ENCODE measurements at places on chromosomes 7 and 10.

DNA sequence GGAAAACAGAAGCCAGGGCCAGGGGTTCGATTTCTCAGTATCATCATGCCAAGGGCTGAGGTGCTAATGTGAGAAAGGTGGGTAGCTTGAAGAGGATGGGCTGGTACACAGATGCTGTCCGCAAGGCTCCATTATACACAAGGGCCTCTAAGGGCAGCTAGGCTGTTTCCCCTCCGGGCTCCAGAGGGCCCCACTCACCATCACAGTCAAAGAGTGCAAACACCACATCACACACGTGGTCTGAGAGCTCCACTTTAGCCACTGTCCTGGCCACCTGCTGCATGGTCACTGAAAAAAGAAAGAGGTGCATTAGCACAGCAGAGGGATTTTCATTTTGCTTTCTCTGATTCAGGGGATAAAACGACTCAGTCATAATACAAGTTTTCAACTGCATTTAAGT is 20.9 kb upstream of the DNAJB12 start:
- no peak overlapping the region for H3K27ac ChIP-seq
- H3K4me3 ChIP-seq, result no peak overlapping the region
- H3K36me3 ChIP-seq, result no peaks in the 10 kb centered on the region
- peaks cover 2% of the 10 kb centered on the region for H3K4me1 ChIP-seq
- H3K27me3 ChIP-seq, result no peaks in the 10 kb centered on the region
- no peak for DNase-seq

GRCh38 chr7:19984231-19984632 is 210.8 kb upstream of the TMEM196 start:
- no peaks in the 10 kb centered on the region for H3K36me3 ChIP-seq
- H3K27ac ChIP-seq, result no peak overlapping the region
- no peak for DNase-seq
- no peak overlapping the region for H3K4me3 ChIP-seq
- no peaks in the 10 kb centered on the region for H3K4me1 ChIP-seq

GRCh38 chr7:32147546-32148268 is 77.5 kb upstream of the PDE1C start:
- no peaks in the 10 kb centered on the region for H3K36me3 ChIP-seq
- no peak for DNase-seq
- no peak overlapping the region for H3K4me3 ChIP-seq
- H3K27me3 ChIP-seq, result no peaks in the 10 kb centered on the region
- no peak overlapping the region for H3K27ac ChIP-seq
- H3K4me1 ChIP-seq, result no peaks in the 10 kb centered on the region

GRCh38 chr7:115831371-115831770 is 199.2 kb downstream of the TFEC start:
- H3K27me3 ChIP-seq, result no peaks in the 10 kb centered on the region
- no peaks in the 10 kb centered on the region for H3K36me3 ChIP-seq
- DNase-seq, result no peak
- no peaks in the 10 kb centered on the region for H3K4me1 ChIP-seq
- H3K27ac ChIP-seq, result no peak overlapping the region

DNA sequence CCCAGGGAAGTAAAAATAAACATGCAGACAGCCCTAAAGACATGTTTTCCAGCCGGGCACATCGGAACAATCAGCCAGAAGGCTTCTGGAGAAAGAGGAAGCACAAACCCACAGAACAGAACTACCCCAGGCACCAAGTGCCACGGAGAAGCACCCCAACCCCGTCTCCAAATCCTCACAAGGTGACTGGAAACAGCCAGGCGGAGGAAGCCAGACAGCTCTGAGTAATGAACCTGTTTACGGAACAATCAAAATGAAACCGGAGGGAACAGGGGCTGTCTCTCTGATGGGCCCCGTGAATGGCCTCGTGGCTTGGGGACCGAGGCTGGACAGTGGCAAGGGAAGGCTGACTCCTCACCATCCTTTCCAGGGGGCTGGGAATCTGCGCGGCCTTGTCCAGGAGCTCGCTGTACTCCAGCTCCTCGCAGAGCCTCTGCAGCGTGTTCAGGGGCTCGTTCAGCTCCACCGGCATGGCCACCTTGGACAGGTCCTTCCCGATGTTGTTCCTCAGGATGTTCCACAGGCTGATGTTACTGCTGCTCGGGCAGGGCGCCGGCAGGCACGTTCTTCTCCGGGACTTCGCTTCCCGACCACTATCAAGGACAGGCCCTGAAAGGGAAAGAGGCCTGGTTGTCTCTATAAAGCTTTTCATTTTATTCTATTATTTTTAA is 77.0 kb upstream of the GSDME start:
- H3K4me1 ChIP-seq, result peaks cover 73% of the 10 kb centered on the region
- peaks cover 61% of the 10 kb centered on the region for H3K36me3 ChIP-seq
- H3K27ac ChIP-seq, result peak overlapping the region; percentile 52

DNA sequence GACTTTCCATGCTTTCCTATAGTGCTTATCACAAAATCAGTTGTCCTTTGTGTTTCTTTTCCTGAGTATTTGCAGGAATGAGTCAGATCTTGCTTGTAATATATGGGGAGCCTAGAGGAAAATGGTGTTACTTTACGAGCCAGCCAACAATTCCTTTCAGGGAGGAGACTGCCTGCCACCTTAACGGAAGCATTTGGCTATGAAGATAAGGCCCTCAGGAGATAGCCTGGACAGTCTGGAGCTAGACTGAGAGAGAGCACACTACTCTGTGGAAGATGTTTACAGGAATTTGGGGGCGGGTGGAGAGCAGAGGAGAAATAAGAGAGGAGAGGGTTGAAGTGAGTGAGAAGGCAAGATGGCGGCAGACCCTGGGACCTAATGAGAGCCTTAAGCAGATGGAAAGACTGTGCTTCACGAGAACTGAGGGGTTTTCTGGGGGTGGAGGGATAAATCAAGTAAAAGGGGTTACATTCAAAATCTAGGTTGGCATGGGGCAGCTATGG is 126.3 kb downstream of the SNX10 start:
- H3K4me3 ChIP-seq, result no peak overlapping the region
- H3K36me3 ChIP-seq, result no peaks in the 10 kb centered on the region
- no peak overlapping the region for H3K27ac ChIP-seq
- peaks cover 2% of the 10 kb centered on the region for H3K27me3 ChIP-seq

- H3K4me3 ChIP-seq, result no peak overlapping the region
- DNase-seq, result no peak
- peaks cover 4% of the 10 kb centered on the region for H3K4me1 ChIP-seq
- H3K36me3 ChIP-seq, result no peaks in the 10 kb centered on the region
- no peaks in the 10 kb centered on the region for H3K27me3 ChIP-seq
These were observed 14.0 kb downstream of the HABP2 start for GRCh38 chr10:113566888-113567287.

GRCh38 chr10:115164220-115164619 is 71.1 kb downstream of the ATRNL1 start:
- DNase-seq, result no peak
- H3K27ac ChIP-seq, result no peak overlapping the region
- no peaks in the 10 kb centered on the region for H3K4me1 ChIP-seq
- peaks cover 5% of the 10 kb centered on the region for H3K27me3 ChIP-seq
- H3K4me3 ChIP-seq, result no peak overlapping the region

GRCh38 chr7:132742189-132742612 is 165.9 kb upstream of the PLXNA4 start:
- H3K36me3 ChIP-seq, result no peaks in the 10 kb centered on the region
- no peaks in the 10 kb centered on the region for H3K4me1 ChIP-seq

DNA sequence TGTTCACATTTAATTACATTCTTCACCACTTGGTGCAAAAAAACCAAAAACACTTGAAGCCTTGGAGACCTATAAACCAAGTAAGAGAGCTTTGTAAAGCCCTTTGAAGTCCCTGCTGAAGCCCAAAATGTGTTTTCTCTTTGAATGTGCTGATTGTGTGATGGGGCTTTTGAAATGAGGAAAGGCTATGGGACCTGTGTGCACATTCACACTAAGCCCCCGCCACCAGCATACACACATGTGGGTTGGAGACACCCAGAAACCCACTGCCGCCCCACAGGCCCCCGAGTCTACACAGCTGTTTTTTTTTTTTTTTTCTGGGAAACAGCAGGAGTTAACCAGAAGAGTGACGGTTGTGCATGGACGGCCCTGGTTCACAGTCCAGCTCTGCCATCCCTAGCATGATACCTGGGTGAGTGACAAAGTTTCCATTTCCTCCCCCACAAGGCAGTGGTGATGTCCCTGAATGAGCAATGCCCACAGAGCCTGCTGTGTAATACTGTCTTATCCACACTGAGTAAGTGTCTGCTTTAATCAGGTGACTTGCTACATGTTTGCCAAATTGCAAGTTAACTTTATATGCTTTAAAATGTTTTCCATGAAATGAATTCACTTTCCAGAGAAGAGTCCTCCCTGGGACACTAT is 154.6 kb upstream of the GDF10 start:
- peaks cover 14% of the 10 kb centered on the region for H3K4me1 ChIP-seq
- no peak overlapping the region for H3K4me3 ChIP-seq
- no peaks in the 10 kb centered on the region for H3K27me3 ChIP-seq

GRCh38 chr7:6436385-6436685 is 11.4 kb downstream of the DAGLB start:
- peaks cover 24% of the 10 kb centered on the region for H3K36me3 ChIP-seq
- peak overlapping the region; percentile 51 for H3K4me3 ChIP-seq
- peak; percentile 62 for DNase-seq
- H3K27me3 ChIP-seq, result no peaks in the 10 kb centered on the region
- peaks cover 44% of the 10 kb centered on the region for H3K4me1 ChIP-seq

DNA sequence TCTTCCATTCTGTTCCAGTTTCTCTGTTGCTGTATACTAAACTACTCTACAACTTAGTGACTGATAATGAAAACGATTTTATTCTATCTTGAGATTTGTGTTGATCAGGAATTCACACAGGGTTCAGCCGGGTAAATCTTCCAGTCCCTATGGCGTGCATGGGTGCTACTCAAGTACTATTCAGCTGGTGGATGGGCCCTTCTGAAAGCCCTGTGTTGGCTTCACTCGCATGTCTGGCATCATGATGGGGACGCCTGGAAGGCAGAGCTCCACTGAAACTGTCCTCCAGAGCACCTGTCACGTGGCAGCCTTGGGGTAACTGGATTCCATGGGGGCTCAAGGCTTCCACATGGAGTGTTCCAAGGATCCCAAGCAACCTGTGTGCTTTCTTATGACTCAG is 86.0 kb upstream of the ZMIZ1 start:
- H3K27ac ChIP-seq, result no peak overlapping the region
- H3K4me3 ChIP-seq, result no peak overlapping the region
- DNase-seq, result no peak
- peaks cover 17% of the 10 kb centered on the region for H3K4me1 ChIP-seq

DNA sequence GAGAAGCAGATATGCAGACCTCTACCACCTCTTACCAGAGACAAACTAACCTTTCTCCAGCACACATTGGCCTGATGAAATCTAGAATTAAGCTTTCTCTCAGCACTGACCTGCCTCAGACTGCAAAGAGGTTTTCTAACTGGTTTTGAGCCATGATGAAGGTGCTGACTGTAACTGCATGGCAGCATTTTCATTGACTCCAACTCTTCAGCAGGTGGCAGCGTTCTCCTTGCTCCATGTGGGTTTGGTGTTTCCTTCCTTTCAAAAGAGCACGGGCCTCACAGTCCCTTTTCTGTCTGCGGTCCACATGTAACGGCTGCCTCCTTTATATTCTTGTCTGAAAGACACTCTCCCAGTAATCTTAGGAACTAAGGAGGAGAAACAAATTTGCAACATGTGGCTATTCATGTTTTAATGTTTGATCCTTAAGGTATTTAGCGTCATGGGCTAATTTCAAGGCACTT is 12.6 kb downstream of the KLLN start:
- peaks cover 9% of the 10 kb centered on the region for H3K4me1 ChIP-seq
- DNase-seq, result peak; percentile 36
- no peak overlapping the region for H3K4me3 ChIP-seq
- no peaks in the 10 kb centered on the region for H3K27me3 ChIP-seq

DNA sequence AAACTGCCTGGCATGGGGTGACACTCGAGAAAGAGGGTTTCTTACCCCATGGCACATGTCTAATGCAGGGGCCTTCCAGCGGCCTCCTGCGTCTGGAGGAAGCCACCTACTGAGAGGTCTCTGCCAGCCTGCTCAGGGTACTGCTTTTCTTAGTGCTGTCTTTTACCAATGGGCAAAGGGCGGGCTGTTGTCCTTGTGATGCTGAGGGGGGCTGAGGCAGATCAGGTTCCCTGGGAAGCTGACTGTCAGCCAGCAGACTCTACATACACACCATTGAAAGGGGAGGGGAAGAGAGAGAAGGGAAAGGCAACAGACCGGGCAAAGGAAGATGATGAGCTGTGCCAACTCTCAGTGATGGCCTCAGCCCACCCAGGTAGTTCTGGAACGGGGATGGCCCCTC is 48.7 kb downstream of the COL13A1 start:
- no peaks in the 10 kb centered on the region for H3K4me1 ChIP-seq
- H3K36me3 ChIP-seq, result no peaks in the 10 kb centered on the region
- no peak for DNase-seq
- H3K27me3 ChIP-seq, result peaks cover 17% of the 10 kb centered on the region
- H3K27ac ChIP-seq, result no peak overlapping the region
- no peak overlapping the region for H3K4me3 ChIP-seq

DNA sequence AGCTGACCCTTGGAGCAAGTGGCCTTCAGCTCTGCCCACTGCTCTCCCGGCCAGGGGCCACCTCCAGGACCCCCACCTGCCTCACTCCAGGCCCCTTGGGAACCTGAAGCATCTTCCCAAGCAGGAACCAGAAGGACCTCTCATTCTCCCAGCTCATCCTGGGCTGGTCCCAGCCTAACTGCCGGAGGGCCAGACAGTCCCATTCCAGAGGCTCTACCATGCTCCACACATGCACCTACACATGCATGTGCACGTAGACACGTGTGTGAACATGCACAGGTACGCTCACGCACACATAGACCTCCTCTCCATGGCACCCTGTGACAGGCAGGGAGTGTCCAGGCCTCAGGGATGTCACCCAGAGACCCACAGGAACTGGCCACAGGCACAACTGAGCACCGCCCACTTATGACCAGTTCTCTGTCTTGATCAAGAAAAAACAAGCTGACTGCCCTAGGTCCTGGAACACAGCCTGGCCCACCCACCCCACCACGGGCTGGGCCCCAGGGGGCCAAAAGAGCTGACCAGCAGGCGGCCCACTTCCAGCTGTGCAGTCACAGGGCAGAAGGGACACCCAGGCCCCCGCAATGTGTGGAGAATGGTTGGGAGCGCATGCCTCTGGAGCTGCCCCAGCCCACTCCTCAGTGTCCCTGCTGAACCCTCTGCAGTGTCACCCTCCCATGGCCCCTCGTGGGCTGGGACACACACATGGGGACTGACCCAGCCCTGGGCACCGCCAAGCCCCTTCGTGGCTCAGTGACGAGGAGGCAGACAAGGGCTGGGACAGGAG is 43.4 kb downstream of the CAMK2B start:
- H3K27me3 ChIP-seq, result peaks cover 1% of the 10 kb centered on the region
- no peak overlapping the region for H3K4me3 ChIP-seq
- H3K4me1 ChIP-seq, result no peaks in the 10 kb centered on the region
- DNase-seq, result no peak
- H3K27ac ChIP-seq, result no peak overlapping the region

- peaks cover 7% of the 10 kb centered on the region for H3K27me3 ChIP-seq
- no peak for DNase-seq
- no peak overlapping the region for H3K27ac ChIP-seq
- H3K4me1 ChIP-seq, result peaks cover 14% of the 10 kb centered on the region
- no peaks in the 10 kb centered on the region for H3K36me3 ChIP-seq
These were observed 4.8 kb upstream of the OR6V1 start for GRCh38 chr7:143047326-143047725.

GRCh38 chr7:20287317-20287716 is 43.4 kb upstream of the ITGB8 start:
- H3K4me3 ChIP-seq, result no peak overlapping the region
- H3K27ac ChIP-seq, result no peak overlapping the region
- H3K27me3 ChIP-seq, result peaks cover 2% of the 10 kb centered on the region
- no peaks in the 10 kb centered on the region for H3K36me3 ChIP-seq
- H3K4me1 ChIP-seq, result no peaks in the 10 kb centered on the region
- no peak for DNase-seq

- H3K27me3 ChIP-seq, result no peaks in the 10 kb centered on the region
- H3K36me3 ChIP-seq, result no peaks in the 10 kb centered on the region
- no peak overlapping the region for H3K27ac ChIP-seq
- no peak overlapping the region for H3K4me3 ChIP-seq
- no peak for DNase-seq
These were observed 19.5 kb downstream of the NPSR1 start for GRCh38 chr7:34677491-34677890.
